ENCODE measurements at places on chromosomes 4 and X.

GRCh38 chrX:134181275-134181660 lies 55.7 kb upstream of the CCDC160 start:
- no peak for DNase-seq

DNA sequence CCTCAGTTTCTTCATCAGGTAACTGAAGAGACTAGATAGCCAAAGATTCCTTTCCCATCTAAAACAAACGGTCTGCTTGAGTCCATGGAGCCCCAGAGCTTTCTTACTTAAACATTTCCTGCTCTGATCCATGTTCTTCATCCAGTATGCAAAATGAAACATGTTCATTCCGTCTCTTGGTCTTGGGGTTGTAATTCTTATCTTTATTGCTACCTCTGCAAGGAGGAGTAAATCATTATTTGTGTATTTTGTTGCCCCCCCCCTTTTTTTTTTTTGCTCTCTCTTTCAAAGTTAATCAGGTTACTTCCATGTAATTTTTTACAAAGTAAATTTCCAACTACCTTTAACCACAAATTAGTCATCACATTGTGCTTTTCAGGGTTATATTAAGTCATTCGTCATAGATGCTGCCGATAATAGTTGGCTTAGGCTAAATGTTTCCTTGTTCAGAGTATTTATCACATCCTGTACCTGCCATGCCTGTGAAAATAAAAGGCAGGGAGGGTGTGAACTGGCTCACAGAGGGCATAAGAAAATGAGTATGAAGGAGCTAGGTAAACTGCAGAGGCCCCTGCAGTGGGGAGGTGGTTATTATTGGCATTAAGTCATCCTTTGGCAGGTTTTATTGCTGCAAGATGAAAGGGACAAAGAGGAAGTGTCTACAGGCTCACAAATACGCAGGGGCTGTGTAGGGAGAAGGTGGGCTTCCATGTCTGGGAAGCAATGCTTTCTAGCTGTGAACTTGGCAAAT lies 76.7 kb upstream of the HS3ST1 start:
- DNase-seq = no peak

GRCh38 chrX:9681422-9681821 lies 84.2 kb downstream of the GPR143 start:
- DNase-seq = peak; percentile 65

- DNase-seq = no peak
Observed at GRCh38 chrX:48937054-48937907, 18.5 kb upstream of the PIM2 start.

DNA sequence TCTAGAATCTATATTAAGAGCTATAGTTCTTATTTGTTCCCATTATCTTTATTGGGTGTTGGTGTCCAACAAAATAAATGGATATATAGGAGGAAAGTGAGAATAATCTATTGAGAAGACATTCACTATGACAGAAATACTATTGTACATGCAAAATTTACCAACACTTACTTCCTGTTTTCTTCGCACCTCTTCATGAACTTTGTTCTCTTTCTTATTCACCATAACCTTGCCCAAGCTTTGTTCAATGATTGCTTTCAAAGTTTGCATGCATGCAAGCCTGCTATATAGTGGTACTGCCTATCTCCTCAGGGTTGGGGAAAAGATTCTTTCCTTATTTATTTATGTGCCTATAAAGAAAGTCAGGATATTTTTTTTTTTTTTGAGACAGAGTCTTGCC lies 176.4 kb upstream of the JADE1 start:
- no peak for DNase-seq

DNA sequence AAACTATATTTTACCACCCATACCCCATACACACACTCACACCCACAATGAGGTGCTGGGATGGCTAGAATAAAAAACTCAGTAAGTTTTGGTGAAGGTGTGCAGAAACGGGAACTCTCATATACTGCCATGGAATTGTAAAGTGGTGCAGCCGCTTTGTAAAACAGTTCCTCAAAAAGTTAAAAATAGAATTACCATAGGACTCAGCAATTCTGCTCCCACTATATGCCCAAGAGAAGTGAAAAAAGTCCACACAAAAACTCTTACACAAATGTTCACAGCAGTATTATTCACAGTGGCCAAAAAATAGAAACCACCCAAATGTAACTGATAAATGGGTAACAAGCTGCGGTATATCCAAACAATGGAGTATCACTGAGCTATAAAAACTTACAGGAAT lies 6.5 kb downstream of the CENPU start:
- DNase-seq = no peak

GRCh38 chrX:65196758-65197360 lies 220.6 kb upstream of the ZC4H2 start:
- no peak for DNase-seq

DNA sequence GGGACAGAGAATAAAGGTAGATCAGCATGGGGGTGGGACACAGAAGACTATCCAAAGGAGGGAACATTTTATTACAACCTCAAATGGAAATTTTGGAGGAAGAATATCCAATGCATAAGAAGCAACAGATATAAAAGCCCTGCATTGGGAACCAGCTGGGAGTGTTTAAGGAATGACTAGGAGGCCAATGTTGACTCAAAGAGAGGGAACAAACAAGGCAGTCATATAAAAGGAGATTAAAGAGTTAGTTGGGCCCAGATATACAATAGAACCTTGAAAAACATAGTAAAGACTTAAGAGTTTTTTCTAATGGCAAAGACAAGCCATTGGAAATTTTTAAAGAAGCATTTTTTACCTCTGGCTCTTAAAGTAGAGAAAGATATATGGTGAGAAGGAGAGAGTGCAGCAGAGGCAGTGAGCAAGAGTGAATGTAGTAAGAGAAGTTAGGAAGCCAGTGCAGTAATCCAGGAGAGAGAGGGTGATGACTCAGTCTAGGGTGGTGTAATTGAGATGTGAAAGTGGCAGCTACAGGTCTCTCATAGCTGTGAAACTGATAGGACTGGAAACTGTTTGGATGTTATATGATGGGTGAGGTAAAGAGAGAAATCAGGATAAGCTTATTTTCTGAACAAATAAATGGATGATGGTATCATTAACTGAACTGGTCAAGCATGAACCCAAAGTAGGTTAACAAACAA lies 182.2 kb upstream of the ATOH1 start:
- peak; percentile 19 for DNase-seq

- no peak for DNase-seq
Observed at GRCh38 chrX:16469870-16470269, 180.1 kb upstream of the S100G start.

DNA sequence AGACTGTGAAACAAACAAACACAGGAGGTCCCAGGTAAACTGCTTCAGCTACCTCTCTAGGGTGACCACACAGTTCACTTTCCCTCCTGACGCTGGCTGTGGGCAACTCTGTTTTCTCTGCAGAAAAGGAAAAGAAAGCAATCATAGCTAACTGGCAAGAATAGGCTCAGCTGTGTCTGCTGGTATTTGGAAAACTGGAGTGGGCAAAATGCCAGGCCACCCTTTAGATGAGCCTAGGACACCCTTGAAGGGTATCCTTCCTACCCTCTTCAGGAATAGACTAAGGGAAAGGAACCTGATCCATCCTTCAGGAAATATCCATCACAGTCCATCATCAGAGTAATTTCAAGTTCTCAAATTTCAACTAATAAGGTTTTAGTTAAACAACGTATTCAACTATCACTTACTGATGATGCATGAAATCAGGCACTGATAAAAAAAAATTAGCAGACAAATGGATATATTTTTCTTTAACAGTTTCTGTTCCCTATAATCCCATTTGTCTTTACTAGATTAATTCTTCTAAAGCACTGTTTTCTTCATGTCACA lies 60.9 kb downstream of the CAMK2D start:
- no peak for DNase-seq

DNA sequence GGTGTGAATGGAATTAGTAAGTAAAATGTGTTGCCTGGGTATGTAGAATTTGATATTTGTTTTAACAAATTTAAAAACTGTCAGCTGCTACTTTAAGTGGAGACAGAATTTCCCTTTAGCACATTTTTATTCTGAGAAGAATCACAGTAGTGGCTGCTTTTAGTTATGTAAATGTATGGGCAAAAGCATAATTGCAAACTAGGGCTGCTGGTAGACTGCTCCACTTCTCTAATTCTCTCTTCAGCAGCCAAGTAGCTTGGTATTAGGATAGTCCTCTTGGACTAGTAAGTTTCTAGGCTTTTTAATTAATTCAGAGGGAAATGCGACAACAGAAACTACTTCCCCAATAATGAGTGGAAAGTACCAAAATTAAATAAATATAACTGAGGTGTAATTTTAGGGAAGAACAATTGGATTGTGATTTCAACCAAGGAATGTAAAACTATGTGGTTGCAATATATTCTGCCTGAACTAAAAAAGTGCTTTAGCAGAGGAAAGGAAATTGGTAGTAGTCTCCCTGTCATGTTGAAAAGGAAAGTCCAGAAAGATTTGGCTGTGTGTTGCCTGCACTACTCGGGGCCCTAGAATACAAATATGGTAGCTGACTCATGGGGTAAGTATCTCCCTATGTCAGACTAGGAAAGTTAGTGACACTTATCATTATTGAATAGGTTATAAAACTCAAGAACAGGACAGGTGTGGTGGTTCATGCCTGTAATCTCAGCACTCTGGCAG lies 9.2 kb upstream of the EIF4E start:
- DNase-seq = peak; percentile 62

- DNase-seq = no peak
Observed at GRCh38 chr4:72207196-72207595, 175.4 kb downstream of the NPFFR2 start.

- DNase-seq = no peak
Observed at GRCh38 chr4:40621229-40621591, 8.5 kb downstream of the RBM47 start.

DNA sequence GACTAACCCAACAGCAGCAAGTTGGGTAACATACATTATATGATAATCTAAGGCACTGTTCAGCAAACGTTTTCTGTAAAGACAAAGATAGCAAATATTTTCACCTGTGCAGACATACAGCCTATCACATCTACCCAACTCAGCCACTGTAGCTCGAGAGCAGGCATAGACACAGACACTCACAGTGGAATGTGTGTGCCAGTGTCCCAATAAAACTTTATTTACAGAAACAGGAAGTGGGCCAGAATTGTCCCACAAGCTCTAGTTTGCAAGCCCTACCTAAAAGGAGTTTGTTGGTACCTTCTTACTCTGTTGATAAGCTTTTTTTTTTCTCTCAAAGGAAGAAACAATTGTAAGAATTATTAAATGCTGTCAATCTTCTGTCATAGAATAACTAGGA lies 11.9 kb upstream of the FAM9A start:
- DNase-seq = no peak

DNA sequence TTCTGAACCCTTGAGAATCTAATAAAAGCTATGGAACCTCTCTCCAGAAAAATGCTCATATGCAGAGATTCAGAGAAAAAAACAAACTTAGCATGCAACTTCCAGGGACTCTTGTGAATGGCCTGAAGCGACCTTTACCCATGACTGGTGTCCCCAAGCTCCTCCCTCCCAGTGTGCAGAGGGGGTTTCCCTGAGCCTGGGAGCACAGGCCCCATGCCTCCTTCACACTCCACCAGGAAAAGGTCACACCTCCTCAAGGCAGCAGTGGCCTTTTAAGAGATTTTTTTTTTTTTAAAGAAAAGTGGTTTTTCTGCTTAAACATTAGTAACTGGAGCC lies 13.3 kb upstream of the UBA6 start:
- DNase-seq = no peak

GRCh38 chr4:1748465-1748995 lies 27.2 kb downstream of the TACC3 start:
- DNase-seq = peak; percentile 41

- no peak for DNase-seq
Observed at GRCh38 chr4:162016219-162016618, 147.6 kb downstream of the FSTL5 start.

DNA sequence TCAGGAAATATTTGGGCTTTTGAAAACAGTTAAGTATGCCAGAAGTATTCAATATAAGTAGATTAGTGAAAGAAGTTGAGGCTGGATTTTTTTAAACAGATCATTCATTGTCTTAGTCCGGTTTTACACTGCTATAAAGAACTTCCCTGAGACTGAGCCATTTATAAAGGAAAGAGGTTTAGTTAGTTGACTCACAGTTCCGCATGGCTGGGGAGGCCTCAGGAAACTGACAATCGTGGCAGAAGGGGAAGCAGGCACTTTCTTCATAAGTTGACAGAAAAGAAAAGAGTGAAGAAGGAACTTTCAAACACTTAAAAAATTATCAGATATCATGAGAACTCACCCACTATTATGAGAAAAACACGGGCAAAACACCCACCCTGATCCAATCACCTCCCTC lies 31.1 kb upstream of the CYLC1 start:
- DNase-seq = no peak

DNA sequence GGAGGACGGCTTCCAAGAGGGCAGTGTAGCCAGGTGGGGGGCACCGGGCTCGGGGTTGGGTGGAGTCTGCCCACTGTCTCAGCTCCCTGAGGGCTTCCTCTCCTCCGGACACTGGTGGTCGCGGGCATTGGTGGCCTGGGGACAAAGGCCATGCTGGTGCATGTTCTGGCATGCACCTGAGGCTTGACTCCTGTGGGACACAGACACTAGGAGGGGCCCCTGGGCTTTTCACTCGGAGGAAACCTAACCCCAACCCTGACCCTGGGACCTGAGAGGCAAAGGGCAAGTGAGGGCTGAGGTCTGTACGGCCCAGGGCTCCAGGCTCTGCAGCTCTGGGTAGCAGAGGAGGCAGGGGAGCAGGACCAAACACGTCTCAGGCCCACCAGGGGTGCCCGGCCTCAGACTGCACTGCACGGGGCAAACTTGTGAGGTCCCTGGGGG lies 22.3 kb upstream of the FGFR3 start:
- no peak for DNase-seq

DNA sequence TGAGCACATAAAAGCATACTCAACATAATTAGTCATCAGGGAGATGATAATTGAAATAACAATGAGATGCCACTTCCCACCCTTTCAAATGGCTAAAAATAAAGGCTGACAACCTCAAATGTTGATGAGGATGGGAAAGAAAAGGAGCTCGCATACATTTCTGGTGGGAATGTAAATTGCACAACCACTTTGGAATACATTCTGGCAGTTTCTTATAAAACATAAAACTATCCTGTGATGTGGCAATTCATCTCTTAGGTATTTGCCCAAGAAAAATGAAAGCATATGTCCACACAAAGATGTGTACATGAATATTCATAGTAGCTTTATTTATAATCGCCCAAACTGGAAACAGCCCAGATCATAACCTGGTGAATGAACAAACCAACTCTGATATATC lies 687 bp upstream of the ZNF275 start:
- peak; percentile 55 for DNase-seq

GRCh38 chr4:120927801-120928409 lies 5.4 kb upstream of the PRDM5 start:
- no peak for DNase-seq

GRCh38 chrX:112513154-112513553 lies 166.6 kb downstream of the LHFPL1 start:
- DNase-seq = peak; percentile 78

DNA sequence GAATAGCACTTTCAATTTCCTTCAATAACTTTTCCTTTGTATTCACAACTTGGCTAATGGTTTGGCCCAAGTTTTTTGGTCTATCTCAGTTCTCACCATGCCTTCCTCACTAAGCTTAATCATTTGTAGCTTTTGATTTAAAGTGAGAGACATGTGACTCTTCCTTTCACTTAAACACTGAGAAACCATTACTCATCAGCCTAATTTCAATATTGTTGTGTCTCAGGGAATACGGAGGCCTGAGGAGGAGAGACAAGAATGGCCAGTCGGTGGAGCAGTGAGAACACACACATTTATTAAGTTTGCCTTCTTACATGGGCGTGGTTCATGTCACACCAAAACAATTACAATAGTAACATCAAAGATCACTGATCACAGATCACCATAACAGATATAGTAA lies 56.7 kb downstream of the TSPAN5 start:
- DNase-seq = no peak
